Activated CD4-positive, alpha-beta T cell treated with anti-CD3 and anti-CD28 coated beads, Interleukin-2, amount 50 U/mL, for 48 hours (primary cell): ENCODE measurements at places on chromosomes 4 and X.
A peak's percentile ranks its signal among the peaks of the same experiment; 100 is the strongest.

DNA sequence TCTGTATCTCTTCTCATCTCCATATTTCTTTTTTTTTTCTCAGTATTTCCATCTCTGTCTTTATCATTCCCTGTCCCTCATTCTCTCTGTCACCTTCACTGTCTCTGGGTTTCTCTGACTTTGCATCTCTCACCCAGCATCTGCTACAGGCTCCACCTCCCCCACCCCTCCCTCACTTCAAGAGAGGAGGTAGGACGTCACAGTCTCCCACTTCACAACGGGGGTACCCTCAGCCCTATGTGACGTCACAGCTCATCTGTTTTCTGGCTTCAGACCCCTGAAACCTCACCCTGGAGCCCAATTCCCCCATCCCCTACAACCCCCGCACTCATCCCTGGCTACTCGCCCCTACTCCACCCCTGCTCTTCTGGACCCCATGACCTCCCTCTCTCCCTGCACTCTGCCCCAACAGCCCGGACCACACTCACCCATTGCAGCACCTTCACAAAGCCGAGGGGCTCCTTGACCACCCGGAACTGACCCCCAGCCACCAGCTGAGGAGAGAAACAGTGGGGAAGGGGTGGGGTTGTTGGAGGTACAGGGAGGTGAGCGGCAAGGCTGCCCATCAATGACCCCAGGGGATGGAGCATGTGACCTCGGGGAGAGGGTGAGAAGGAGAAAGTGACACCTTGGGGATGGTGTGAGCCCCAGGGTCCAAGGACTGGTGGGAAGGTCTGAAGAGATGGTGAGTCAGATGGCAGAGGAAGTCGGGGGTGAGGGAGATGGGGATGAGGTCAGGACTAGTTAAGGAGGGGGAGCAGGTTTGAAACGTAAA lies 1.3 kb downstream of the SYP start:
- DNase-seq = no peak

- DNase-seq = no peak
These were observed 43.1 kb downstream of the TMEM164 start for GRCh38 chrX:110046001-110046400.

GRCh38 chrX:119477812-119478232 lies 9.6 kb downstream of the SLC25A5 start:
- no peak for DNase-seq

DNA sequence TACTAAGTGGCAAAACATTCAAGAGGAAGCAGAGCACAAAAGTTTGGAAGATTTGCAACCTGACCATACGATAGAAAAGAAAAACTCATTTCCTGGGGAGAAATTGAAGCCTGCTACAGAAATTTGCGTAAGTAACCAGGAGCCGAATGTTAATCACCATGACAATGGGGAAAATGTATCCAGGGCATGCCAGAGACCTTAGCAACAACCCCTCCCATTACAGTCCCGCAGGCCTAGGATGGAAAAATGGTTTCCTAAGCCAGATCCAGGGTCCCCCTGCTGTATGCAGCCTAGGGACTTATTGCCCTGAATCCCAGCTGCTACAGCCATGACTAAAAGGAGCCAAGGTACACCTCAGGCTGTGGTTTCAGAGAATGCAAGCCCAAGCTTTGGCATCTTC lies 472.2 kb upstream of the KLHL4 start:
- DNase-seq = no peak

DNA sequence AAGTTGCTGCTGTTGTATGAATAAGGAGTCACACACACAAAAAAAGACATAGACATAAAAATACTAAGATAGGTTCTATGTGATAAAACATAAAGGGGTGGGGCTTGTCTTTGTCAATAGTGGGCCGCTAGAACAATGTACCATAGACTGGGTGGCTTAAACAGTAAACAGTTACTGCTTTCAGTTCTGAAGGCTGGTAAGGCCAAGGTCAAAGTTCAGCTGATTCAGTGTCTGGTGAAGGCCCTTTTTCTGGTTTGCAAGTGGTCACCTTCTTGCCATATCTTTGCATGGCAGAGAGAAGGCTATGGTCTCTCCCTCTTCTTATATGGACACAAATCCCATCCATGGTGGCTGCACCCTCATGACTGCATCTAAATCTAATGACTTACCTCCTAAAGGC lies 1980.7 kb downstream of the PCDH7 start:
- DNase-seq = no peak

- DNase-seq = no peak
These were observed 152.7 kb downstream of the STK32B start for GRCh38 chr4:5203993-5204310.

GRCh38 chrX:40844471-40844870 lies 109.1 kb upstream of the MED14 start:
- no peak for DNase-seq

GRCh38 chr4:176313596-176314336 lies 6.0 kb upstream of the SPCS3 start:
- DNase-seq = no peak

- DNase-seq = no peak
These were observed 272.9 kb upstream of the GALNT7 start for GRCh38 chr4:172895699-172896098.

GRCh38 chr4:91958596-91958995 lies 345.2 kb upstream of the GRID2 start:
- no peak for DNase-seq

DNA sequence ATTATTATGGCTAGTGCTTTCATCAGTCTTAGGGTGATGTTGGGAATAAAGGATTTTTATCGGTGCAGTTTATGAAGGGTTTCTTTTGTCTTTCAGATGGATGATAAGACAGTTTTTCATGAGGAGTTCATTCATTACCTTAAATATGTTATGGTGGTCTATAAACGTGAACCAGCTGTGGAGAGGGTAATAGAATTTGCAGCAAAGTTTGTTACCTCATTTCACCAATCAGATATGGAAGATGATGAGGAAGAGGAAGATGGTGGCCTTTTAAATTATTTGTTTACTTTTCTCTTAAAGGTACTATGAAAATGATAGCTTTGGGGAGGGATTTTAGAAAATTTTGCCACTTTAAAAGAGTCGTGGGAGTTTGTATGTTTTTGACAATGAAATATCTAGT lies 1.3 kb downstream of the NCAPG start:
- DNase-seq = no peak

GRCh38 chr4:136412708-136413107 lies 1119.6 kb downstream of the PCDH18 start:
- no peak for DNase-seq

- no peak for DNase-seq
These were observed 74.8 kb downstream of the COX18 start for GRCh38 chr4:72994670-72995069.

GRCh38 chr4:73021634-73022033 lies 47.9 kb downstream of the COX18 start:
- no peak for DNase-seq

DNA sequence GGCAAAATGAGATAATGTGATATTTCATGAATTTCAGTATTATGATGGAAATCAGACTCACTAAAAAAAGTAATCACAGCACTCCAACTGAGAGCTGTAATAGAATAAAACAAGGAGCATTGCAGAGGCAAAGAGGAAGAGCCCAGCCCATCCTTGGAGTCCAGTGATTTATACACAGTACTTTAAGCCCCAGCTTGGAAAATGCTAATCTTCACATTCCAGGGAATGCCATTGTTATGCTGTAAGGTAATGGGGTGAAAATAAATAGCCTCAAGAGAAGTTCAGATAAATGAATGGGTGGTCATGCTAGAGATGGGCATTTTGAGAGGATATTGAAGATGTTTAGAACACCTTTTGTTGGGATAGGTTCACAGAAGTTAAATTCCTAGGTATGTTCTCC lies 190.3 kb upstream of the TAPT1 start:
- DNase-seq = no peak

GRCh38 chr4:157806184-157806583 lies 366.6 kb downstream of the GASK1B start:
- no peak for DNase-seq

- no peak for DNase-seq
These were observed 202.1 kb downstream of the PTTG2 start for GRCh38 chr4:38162240-38162784.

- peak; percentile 74 for DNase-seq
These were observed 50.8 kb downstream of the PRPS1 start for GRCh38 chrX:107678957-107679740.

GRCh38 chrX:123230798-123231197 lies 46.7 kb downstream of the GRIA3 start:
- no peak for DNase-seq

GRCh38 chr4:89336818-89337420 lies 29.3 kb upstream of the GPRIN3 start:
- DNase-seq = no peak

- no peak for DNase-seq
These were observed 124.7 kb upstream of the CPEB2 start for GRCh38 chr4:14877246-14878225.

GRCh38 chr4:139330283-139330682 lies 28.0 kb upstream of the NDUFC1 start:
- no peak for DNase-seq

DNA sequence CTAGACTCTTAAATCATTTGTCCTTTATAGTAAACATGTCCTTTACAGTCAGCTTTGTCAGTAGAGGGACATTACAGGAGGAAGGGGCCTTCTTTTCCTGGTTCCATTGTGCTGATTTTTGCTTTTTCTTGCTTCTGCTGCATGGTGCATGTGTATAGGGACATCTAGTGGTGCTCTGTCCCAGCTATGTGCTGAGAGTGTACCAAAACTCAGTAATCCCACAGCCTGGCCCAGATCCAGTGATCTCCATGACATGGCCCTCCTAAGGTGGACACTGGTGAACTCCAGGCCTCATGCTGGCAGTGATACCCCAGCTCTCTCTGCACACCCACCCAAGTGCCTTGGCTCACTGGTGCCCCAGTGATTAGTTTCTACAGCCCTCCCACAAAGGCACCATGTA lies 45.2 kb downstream of the MAGEB17 start:
- DNase-seq = no peak

GRCh38 chrX:74509989-74510388 lies 88.7 kb downstream of the SLC16A2 start:
- DNase-seq = no peak

GRCh38 chrX:7420717-7421116 lies 272.8 kb upstream of the PUDP start:
- DNase-seq = no peak

DNA sequence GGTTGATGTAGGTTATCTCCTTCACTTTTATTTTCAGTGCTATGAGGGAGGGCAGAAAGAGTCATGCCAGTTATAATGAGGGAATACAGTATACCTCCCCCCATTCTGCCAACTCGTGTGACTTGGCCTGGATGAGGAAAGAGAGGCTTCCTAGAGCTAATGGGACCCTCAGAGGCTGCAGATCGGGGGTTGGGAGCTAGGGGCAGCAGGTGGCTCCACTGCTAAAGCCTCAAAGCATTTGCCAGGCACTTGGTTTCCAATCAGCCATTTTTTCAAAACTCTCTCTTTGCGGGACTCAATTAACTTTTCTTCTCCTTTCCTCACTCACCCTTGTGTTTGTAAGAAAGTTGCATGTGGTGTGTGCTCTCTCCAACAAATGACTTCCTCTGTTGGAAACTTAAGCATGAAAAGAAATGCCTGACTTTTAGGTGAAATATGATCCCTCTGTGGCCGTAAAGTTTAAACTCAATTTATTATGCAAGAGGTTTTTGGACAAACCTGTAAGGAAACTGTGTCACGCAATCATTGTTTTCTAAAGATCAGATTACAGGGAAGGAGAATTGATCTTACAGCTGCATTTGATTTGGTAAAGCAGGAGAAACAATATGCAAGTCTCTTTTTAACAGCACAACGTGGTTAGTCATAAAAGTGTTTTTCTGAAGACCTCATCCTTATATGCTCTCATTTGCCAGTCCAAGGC lies 7.0 kb downstream of the SFRP2 start:
- no peak for DNase-seq

DNA sequence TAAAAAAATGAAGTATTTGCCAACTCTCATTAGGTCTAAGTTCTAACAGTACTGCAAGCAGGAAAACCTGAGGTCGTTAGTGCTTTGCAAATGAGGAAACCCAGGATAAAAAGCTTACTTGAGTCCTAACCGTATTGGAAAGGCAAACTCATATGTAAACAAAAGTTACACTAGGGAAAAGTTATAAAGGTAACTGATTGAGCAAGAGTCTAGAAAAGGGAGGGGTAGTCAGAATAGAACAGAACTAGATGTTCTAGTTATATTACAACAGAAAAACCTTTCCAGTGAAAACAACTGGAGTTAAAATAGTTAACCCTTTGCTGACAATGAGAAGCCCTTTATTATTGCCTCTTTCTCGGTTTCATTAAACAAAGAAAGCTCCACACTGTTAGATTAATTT lies 66.4 kb upstream of the MAOA start:
- DNase-seq = no peak

DNA sequence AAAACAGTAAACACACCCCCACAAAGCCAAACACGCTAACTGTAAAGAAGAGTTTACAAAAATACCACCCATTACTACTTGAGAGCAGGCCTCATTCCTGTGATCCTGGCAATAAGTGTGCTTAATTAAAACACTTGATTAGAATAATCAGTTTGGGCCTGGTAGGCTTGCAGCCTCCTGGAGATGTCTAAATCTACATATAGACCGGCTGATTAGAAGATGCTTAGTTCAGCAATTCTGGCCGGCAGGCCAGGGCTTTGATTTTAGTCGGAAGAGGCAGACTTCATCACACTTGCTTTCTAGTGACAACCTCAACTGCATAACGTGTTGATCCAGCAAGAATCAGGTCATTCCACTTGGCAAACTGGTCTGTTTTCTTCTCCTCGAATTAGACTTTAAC lies 114.0 kb downstream of the DCTD start:
- no peak for DNase-seq

- no peak for DNase-seq
These were observed 13.6 kb downstream of the EXOC1 start for GRCh38 chr4:55866973-55867574.

DNA sequence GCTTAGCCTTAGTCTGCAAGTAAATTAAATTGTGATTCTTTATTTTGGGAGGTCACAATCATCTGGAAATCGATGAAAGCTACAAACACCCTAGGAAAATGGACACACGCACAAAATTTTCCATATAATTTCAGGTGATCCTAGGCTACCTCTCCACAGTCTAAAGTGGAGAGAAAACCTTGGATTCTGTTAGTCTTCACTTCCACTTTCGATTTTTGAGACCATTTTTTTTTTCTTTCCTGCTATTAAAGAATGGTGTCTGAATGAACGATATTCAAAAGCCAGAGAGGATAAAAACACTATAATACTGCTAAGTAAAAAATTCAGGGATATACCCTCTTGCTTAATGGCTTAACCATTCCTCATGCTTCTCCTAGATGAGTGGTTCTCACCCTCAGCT lies 1.7 kb downstream of the FBXL5 start:
- DNase-seq = no peak

- no peak for DNase-seq
These were observed 391.0 kb downstream of the SPRY1 start for GRCh38 chr4:123787512-123788080.
